Aorta (tissue), 5 donors: ENCODE measurements at places on chromosomes 7 and 10.

GRCh38 chr7:107581387-107582013, 1.5 kb downstream of the BCAP29 start:
- no peak overlapping the region for H3K27ac ChIP-seq
- H3K4me1 ChIP-seq: peaks cover 3% of the 10 kb centered on the region
- no peaks in the 10 kb centered on the region for H3K36me3 ChIP-seq
- peak overlapping the region; percentile 99 for H3K4me3 ChIP-seq

DNA sequence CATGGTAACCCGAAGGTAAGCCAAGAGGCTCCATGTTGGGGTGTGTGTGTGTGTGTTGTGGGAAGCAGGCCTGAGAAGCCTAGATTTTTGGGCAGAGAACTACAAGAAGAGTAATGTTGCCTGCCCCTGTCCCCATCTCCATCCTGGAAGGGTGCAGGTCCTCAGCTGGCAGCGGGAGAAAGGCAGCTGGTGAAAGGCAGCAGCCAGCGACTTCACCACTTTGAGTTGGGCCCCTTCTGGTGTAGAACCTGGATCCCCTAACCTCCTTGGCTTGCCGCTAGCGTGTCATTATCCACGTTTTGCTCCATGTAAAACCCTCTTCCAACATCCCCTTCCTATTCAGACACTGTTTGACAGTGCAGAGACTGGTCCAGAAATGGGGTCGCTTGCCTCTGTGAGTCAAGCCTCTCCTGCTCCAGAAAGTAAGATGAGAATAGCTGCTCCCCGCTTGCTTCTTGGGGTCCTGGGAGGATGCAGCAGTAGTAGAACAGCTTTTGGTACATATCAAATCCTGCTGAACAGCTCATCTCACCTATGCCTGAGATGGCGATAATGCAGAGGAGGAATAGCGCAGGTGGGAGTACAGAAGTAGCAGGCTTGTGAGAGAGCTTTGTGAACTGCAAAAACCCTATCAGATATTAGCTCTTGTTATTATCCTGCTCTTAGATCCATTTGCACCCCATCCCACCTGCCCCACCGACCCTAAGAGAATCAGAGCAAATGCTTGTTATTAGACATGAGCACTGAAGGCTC, 22.1 kb upstream of the CDH23 start:
- no peak overlapping the region for H3K27ac ChIP-seq
- no peaks in the 10 kb centered on the region for H3K27me3 ChIP-seq
- H3K4me1 ChIP-seq: no peaks in the 10 kb centered on the region

DNA sequence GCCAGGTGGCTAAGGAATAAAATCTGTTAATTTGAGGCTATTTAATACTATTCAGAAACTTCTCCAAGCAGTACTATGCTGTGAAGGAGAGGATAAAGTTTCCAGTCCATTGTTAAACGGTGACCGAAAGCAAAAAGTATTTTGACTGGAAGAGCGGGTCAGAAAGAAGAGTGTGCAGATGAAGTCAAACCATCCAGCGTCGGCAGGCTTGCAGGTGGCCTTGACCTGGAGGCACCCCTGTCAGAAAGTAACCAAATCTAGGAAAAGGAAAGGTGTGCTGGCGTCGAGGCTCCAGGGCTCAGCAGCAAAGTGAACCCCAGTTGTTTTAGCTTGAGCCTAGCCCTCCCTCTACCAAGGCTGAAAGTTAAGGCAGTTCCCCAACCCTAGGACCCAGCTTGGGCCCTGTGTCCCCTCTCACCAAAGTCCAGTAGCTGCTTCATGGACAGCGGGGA, 544 bp downstream of the PDK4 start:
- no peaks in the 10 kb centered on the region for H3K36me3 ChIP-seq
- peaks cover 2% of the 10 kb centered on the region for H3K4me1 ChIP-seq
- H3K4me3 ChIP-seq: peak overlapping the region; percentile 94

- no peak overlapping the region for H3K4me3 ChIP-seq
- no peak overlapping the region for H3K27ac ChIP-seq
- no peak for DNase-seq
Measured at GRCh38 chr10:55630491-55631056, 730.5 kb downstream of the ZWINT start.

GRCh38 chr10:130463104-130463875, 327.1 kb downstream of the GLRX3 start:
- no peak overlapping the region for H3K4me3 ChIP-seq
- no peak for DNase-seq
- no peaks in the 10 kb centered on the region for H3K36me3 ChIP-seq
- no peak overlapping the region for H3K27ac ChIP-seq

- no peak for DNase-seq
- H3K27me3 ChIP-seq: no peaks in the 10 kb centered on the region
- H3K36me3 ChIP-seq: no peaks in the 10 kb centered on the region
- H3K4me1 ChIP-seq: no peaks in the 10 kb centered on the region
- H3K4me3 ChIP-seq: no peak overlapping the region
Measured at GRCh38 chr7:117835016-117835664, 38.1 kb downstream of the CTTNBP2 start.
